Activated T-cell treated with anti-CD3 and anti-CD28 coated beads for 4 hours (primary cell): ENCODE measurements at places on chromosomes 11 and 22.

DNA sequence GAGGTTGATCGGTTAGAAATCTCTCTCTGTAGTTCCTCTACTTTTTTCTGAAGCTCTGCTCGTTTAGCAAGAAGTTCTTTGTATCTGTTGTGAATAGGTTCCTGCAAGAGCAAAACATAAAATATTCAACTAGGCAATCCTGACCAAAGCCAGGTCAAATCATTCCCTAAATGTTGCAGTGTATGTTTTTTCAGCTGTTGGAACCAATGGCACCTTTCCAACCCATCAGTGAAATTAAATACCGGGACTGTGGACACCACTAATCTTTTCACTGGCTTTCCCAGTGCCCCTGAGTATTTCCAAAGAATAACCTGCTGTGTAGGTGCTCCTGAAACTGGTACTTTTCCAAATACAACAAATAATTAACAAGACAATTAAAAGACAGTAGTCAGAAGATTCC, 45.1 kb downstream of the CEP57 start:
- DNase-seq = no peak

GRCh38 chr11:59223611-59224010, 10.9 kb upstream of the MPEG1 start:
- no peak for DNase-seq

DNA sequence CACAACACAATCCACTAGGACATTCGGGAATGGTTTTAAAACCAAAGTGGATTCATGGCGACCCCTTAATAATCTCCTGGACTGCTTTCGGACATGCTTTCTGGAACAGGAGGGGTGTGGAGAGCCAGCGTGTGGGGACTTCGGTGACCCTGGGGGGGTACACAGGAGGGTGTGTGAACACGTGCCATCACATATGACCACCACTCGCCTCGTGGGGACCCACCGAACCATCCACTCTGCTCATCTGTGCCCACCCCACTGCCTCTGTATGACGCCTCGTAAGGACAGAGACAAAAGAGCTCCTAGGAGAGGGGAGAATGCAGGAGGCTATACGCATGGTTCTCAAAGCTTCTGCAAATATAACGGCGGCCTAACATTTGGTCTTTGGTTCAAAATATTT, 8.9 kb downstream of the LTO1 start:
- DNase-seq = no peak

GRCh38 chr11:83249445-83249844, 36.7 kb downstream of the CCDC90B start:
- DNase-seq = no peak

DNA sequence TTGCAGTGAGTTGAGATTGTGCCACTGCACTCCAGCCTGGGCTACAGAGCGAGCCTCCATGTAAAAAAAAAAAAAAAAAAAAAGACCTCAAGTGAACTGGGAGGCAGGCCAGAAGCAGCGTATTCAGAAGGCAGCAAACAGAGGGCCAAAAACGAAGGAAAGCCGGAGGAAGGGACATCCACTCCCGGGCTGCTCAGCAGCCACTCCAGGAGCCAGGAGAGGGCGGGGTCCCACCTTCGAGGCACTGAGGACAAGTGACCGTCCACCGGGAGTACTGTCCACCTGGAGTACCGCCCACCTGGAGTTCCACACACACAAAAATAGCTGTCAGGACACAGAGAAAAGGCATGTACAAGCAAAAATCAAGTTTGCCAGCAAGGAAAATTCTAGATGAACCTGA, 5.5 kb downstream of the TOLLIP start:
- DNase-seq = no peak

- no peak for DNase-seq
Observed at GRCh38 chr22:24873226-24873625, 67.2 kb downstream of the SGSM1 start.

- DNase-seq = no peak
Observed at GRCh38 chr11:35238882-35239281, 99.9 kb downstream of the CD44 start.

DNA sequence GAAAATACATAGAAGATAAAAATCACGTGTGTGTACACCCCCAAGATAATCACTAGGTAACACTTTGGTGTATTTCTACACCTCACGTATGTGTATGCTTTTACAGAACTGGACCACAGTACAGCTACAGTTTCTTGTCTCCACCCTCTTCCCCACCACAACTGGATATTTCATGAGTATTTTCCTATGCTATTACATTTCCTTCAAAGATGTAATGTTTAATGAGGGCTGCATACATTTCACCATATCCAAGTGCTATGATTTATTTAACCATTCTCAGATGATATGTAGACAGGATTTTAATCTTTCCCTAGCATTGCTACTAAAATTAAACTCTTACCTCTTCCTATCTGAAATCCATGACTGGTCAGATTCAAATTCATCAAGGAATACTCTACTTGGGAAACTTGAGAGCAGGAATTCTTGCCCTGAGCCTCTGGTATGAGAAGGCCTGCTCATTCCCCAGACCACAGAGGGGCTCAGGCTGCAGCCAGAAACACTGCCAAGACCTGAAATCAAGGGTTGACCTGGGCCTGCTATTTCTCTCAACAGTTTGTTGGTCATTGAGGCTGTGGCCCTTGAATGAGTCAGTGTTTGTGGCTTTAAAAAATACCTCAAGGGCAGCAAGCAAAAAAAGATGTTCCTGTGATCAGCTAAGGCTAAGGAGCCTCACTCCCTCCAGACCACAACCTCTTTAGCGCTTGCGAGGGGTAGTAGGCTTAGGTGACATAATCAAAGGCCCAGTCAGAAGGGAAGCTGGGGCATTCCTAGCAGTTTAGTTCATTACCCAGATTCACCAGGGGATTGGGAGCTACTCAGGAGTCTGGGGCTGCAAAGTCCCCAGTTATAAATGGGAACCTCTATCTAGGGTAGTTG, 55.5 kb downstream of the ABTB2 start:
- DNase-seq = no peak

GRCh38 chr11:61947486-61948210, 2.5 kb upstream of the BEST1 start:
- DNase-seq = peak; percentile 41

GRCh38 chr11:2357246-2357645, 19.9 kb upstream of the CD81 start:
- no peak for DNase-seq

DNA sequence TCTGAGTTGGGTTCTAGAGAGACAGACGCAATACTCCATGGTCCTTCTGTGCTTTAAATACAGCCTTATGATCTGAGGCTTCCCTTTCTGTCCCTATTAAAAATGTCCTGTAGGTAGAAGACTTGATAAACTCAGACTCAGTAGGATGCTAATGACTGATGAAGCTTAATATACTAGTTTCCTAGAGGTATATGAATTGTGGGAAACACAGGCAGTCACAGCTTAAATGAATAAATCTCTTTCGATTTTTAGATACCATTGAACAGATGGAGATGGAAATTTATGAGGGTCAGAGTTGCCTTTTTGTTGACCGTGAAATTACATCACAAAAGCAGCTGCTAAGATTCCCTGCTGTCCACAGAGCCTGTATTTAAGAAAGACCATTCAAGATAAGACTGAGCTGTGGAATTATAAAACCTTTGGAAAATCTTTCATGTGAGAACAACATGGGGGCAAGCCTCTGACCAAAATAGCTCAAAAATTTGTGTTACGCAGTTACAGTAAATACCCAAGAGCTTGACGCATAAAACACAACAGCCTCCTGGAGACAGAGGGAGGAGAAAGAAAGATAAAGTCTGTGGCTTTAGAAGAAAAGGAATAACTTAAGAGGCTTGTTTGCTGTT, 172.3 kb downstream of the AASDHPPT start:
- no peak for DNase-seq

DNA sequence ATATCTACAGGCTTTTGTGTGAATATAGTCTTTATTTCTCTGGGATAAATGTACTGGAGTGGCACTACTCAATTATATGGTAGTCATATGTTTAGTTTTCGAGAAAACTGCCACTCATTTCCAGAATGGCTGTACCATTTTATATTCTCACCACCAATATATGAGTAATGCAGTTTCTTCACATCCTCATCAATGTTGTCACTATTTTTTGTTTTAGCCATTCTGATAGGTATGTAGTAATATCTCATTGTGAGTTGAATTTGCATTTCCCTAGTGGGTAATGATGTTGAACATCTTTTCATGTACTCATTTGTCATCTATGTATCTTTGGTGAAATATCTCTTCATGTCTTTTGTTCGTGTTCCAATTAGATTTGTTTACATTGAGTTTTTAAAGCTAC, 18.0 kb downstream of the ACRV1 start:
- no peak for DNase-seq

DNA sequence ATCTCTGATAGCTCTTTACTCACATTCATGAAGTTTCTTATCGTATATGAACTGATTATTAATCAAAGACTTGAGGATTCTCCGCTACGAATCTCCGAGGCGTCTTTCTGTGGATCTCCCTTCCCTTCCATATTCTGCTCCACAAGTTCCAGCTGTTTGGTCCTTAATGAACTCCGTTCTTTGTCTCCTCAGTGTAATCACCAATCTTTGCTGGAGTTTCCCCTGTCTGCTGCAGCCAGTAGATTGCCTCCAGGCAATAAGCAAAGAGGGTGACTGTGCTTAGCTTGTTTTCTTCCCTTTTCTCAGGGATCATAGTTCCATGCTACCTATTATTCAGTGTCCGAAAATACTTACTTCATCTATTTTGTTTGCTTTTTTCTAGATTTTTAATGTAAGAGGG, 169.6 kb upstream of the FOLH1 start:
- DNase-seq = no peak

DNA sequence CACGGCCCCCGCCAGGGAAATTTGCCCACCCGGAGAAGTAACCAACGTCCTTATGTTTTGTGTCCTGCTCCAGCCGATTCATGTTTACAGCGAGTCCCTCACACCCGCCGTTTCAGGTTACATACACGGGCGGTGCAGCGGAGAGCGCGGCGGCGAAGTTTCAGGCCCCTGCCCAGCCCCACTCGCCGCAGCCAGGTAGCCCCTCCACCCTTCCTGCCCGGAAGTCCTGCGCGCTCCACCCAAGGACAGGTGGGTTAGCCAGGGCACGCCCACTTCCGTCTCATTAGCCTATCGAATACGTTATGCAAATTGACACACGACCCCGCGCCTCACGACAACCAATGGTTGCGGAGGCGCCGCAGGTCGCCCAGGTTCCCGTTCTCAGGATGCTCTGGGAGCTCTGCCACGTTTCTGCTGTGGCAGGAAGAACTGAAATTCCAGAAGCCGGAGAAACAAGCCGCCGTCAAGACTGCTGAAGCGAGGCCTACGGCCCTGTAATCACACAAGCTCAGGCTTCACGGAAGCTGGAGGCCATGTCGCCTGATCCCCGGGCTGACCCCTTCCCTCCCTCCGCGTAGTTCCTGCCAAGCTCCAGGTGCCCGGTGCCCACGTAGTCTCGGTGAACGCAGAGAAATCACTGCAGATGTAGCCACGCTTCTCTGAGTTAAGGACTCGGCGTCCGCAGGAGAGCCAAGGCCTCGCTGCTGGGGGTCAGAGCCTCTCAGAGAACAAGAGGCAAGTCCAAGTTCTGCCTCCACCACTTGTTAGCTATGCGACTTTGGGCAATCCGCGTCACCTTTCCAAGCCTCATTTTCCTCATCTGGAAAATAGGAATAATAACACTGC, 22.4 kb upstream of the MYH9 start:
- peak; percentile 46 for DNase-seq

GRCh38 chr11:61554172-61554988, 26.5 kb downstream of the SYT7 start:
- peak; percentile 61 for DNase-seq

DNA sequence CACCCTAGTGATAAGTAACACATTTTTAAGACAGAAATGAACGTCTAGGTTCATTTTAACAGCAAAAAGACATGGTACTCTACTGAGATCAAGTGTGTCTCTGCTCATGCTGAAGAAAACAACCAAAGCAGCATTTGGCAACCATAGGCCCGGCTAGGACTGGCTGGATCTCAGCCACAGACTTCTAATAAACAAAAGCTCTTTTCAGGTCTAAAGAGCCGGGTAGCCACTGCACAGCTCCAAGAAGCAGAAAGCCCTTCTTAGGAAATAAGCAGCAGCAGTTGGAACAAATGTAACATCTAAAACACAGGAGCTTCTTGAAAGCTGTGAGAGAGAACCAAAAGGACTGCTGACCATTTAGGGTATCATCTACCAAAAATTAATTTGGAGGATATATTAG, 37.6 kb downstream of the PITPNB start:
- no peak for DNase-seq

GRCh38 chr22:40499209-40499623, 128.8 kb downstream of the SGSM3 start:
- DNase-seq = no peak

- DNase-seq = no peak
Observed at GRCh38 chr11:134995741-134996140, 583.7 kb upstream of the B3GAT1 start.

GRCh38 chr11:132177106-132177505, 806.7 kb downstream of the NTM start:
- no peak for DNase-seq

DNA sequence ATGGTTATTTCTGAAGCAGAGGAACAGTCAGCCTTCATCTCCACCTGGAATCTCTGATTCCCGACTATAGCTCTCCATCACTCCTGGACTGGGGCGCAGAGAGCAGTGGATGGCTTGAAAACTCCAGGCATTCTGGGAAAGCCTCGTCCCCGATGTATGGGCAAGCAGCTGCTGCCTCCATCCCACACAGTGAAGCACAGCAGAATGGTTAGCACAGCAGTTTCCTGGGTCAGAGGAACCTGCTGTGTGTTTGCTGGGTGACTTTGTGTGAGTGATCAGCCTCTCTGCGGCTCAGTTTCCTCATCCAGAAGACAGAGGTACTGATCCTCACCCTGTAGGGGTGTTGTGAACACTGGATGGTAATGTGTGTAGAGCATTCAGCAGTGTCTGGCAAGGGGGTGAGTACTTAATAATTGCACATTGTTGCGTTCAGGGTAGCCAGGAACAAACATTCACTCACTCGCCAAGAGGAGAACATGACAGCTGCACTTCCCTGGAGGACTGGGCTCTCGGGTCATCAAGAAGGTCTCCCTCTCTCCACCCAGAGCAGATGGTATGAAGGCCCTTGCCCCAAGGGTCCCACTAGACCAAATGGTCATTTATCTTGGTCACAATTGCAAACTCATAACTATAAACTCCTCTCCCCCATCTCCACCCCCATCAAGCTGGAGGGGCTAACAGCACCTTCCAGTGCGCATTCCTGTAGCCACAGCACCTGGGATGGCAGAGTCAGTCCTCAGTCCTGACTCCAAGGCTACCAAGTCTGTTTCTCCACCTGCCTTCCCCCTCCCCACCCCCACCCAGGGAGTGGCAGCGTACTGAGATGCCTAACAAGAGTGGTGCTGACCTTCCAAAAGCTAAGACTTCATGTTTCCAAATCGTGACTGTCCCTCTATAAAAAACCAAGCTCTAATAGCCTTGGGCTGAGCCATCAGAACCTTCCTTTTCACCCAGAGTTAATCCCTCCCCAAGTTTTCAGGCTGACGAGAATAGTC, 1.5 kb upstream of the CHST1 start:
- no peak for DNase-seq

GRCh38 chr11:31875866-31876560, 64.9 kb upstream of the PAX6 start:
- no peak for DNase-seq
